Stomach (tissue), 19 donors: ENCODE measurements at places on chromosomes 4 and X. TPM values are rescaled to one million over a fixed set of nuclear protein-coding genes. Genes with fewer than 3 reads are reported as not detected.
A peak's percentile ranks its signal among the peaks of the same experiment; 100 is the strongest.

GRCh38 chrX:20128670-20129069 is 12.0 kb upstream of the MAP7D2 start:
- H3K36me3 ChIP-seq, result peaks cover 72% of the 10 kb centered on the region
- peak; percentile 17 for DNase-seq
- H3K27me3 ChIP-seq, result no peaks in the 10 kb centered on the region
- H3K27ac ChIP-seq, result no peak overlapping the region
- H3K4me1 ChIP-seq, result peaks cover 7% of the 10 kb centered on the region
- no peak overlapping the region for H3K4me3 ChIP-seq

DNA sequence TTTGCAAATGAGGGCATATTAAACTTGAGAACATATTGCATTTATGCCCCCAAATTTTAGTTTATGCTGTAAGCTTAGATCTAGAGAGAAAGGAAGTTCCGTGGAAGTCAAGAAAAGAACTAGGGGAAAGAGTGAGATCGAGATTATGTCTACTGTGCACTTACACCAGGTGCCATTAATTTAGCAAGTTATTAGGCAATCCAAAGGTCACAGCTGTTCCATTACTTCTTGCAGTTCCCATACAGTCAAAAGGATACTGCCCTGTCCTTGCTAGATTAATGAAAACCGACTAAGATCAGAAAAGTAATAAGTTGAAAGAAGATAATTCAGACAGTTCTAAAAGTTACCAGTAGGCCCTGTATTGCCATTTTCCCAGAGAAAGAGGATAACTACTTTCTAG is 49.3 kb upstream of the SLC7A11 start:
- no peak overlapping the region for H3K4me3 ChIP-seq
- H3K27me3 ChIP-seq, result no peaks in the 10 kb centered on the region
- no peaks in the 10 kb centered on the region for H3K4me1 ChIP-seq
- no peak overlapping the region for H3K27ac ChIP-seq
- no peak for DNase-seq

The UCHL1 gene
- 6.4 TPM for total RNA-seq

GRCh38 chrX:23726191-23726590 is 16.9 kb downstream of the ACOT9 start:
- H3K27ac ChIP-seq, result no peak overlapping the region
- peaks cover 70% of the 10 kb centered on the region for H3K36me3 ChIP-seq
- no peak overlapping the region for H3K4me3 ChIP-seq
- DNase-seq, result no peak

- H3K36me3 ChIP-seq, result no peaks in the 10 kb centered on the region
- DNase-seq, result no peak
- H3K27ac ChIP-seq, result no peak overlapping the region
- H3K4me3 ChIP-seq, result no peak overlapping the region
- no peaks in the 10 kb centered on the region for H3K4me1 ChIP-seq
- H3K27me3 ChIP-seq, result peaks cover 6% of the 10 kb centered on the region
Observed at GRCh38 chrX:40866893-40867292, 131.6 kb upstream of the MED14 start.

DNA sequence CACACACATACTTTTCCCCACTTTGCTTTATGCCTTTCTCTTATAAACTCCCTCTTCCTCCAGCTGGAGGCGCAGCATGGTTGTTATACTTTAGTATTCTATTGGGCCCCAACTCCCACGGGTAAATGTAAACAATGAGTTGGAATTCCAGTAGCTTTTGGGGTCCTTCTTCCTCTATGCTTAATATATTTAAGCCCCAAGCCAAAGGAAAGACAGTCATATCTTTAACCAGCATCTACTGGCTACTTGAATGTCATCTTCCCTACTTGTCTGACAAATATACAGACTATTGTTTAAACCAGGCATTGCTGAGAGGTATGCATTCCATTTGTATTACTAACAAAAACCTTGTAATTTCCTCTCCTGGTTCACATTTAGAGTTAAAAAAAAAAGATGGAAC is 72.9 kb downstream of the WDR19 start:
- H3K27me3 ChIP-seq, result no peaks in the 10 kb centered on the region
- DNase-seq, result no peak
- no peaks in the 10 kb centered on the region for H3K4me1 ChIP-seq
- H3K27ac ChIP-seq, result no peak overlapping the region

DNA sequence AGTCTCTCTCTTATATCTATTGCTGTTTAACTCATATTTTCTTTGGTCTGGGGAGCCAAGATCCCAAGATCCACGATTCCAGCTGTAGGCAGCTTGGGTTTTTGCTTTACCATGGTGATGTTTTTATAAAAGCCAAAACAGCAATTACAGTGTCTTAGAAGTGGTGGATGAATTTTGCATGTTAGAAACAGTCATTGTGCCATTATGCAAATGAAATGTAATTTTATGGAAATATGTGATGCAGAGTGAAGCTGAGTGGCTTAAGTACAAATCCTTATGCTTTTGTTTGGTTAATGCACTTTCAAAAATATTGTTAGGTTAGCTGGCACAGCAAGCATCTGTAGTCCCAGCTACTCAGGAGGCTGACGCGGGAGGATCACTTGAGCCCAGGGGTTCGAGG is 32.8 kb upstream of the PTTG2 start:
- peaks cover 8% of the 10 kb centered on the region for H3K4me1 ChIP-seq
- no peak overlapping the region for H3K4me3 ChIP-seq
- no peaks in the 10 kb centered on the region for H3K36me3 ChIP-seq
- H3K27ac ChIP-seq, result no peak overlapping the region

DNA sequence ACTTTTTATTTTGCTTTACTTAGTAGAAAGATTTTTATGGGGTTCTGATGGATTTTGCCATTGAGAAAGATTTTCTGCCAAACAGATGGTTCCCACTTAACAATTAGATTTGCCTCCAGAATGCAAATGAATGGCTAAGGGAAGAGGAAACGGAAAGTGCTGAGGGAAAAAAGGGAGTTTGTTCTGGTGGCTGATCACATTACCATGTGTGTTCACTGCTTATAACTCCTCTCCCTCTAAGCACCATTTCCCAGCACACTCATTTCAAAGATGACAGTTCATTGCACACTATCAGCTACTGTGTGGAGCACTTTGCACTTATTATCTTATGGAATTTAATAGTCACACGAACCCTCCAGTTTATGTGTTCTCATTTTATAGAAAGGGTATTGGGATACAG is 68.0 kb upstream of the GRID2 start:
- no peaks in the 10 kb centered on the region for H3K4me1 ChIP-seq
- DNase-seq, result peak; percentile 4
- no peak overlapping the region for H3K4me3 ChIP-seq
- no peaks in the 10 kb centered on the region for H3K36me3 ChIP-seq

The PCSK1N gene
- total RNA-seq, result 7.0 TPM

The PCDH11X gene
- not detected for total RNA-seq

- H3K27me3 ChIP-seq, result no peaks in the 10 kb centered on the region
- DNase-seq, result no peak
- H3K4me3 ChIP-seq, result no peak overlapping the region
- no peaks in the 10 kb centered on the region for H3K36me3 ChIP-seq
- H3K27ac ChIP-seq, result no peak overlapping the region
Observed at GRCh38 chr4:111127841-111128240, 505.0 kb upstream of the PITX2 start.

GRCh38 chr4:104756837-104757236 is 262.1 kb upstream of the CXXC4 start:
- no peak overlapping the region for H3K27ac ChIP-seq
- DNase-seq, result no peak
- H3K27me3 ChIP-seq, result no peaks in the 10 kb centered on the region

GRCh38 chr4:110190249-110190648 is 8.2 kb downstream of the ELOVL6 start:
- no peaks in the 10 kb centered on the region for H3K27me3 ChIP-seq
- no peak overlapping the region for H3K4me3 ChIP-seq
- DNase-seq, result no peak
- H3K36me3 ChIP-seq, result no peaks in the 10 kb centered on the region
- H3K4me1 ChIP-seq, result peaks cover 30% of the 10 kb centered on the region

DNA sequence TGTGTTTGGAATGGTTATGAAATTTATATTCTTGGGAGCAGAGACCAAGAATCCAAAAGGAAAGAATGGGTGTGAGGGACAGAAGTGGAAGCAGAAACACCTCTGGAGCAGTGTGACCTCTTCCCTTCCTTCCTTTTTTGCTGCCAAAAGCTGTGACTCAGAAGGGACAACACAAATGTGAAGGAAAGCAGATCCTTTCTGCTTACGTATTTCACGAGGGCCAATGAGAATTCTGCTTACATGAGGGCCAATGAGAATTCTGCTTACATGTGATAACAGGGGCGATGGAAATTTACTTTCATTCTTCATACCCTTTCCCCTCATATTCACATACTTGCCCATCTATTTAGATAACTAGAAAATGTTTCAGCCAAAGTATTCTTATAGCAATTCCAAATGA is 404.6 kb downstream of the PRDM5 start:
- no peaks in the 10 kb centered on the region for H3K27me3 ChIP-seq
- no peak overlapping the region for H3K27ac ChIP-seq
- peak; percentile 54 for DNase-seq
- H3K4me1 ChIP-seq, result no peaks in the 10 kb centered on the region
- no peak overlapping the region for H3K4me3 ChIP-seq

The RTL9 gene
- total RNA-seq, result not detected

GRCh38 chrX:65828599-65828998 is 161.1 kb downstream of the MSN start:
- H3K36me3 ChIP-seq, result no peaks in the 10 kb centered on the region
- peaks cover 7% of the 10 kb centered on the region for H3K27me3 ChIP-seq
- H3K4me3 ChIP-seq, result no peak overlapping the region
- no peak for DNase-seq
- no peak overlapping the region for H3K27ac ChIP-seq

GRCh38 chrX:37330642-37331041 is 18.5 kb upstream of the PRRG1 start:
- no peak for DNase-seq
- H3K27me3 ChIP-seq, result no peaks in the 10 kb centered on the region
- no peak overlapping the region for H3K27ac ChIP-seq
- no peaks in the 10 kb centered on the region for H3K36me3 ChIP-seq
- no peaks in the 10 kb centered on the region for H3K4me1 ChIP-seq
- no peak overlapping the region for H3K4me3 ChIP-seq

The TREX2 gene
- 5.1 TPM for total RNA-seq

The MAGEA9 gene
- total RNA-seq, result not detected

- H3K4me1 ChIP-seq, result peaks cover 48% of the 10 kb centered on the region
- no peaks in the 10 kb centered on the region for H3K27me3 ChIP-seq
- H3K36me3 ChIP-seq, result peaks cover 8% of the 10 kb centered on the region
- H3K27ac ChIP-seq, result peak overlapping the region; percentile 82
Observed at GRCh38 chr4:88613417-88613875, 21.2 kb downstream of the HERC3 start.

- H3K4me3 ChIP-seq, result no peak overlapping the region
- DNase-seq, result no peak
- no peaks in the 10 kb centered on the region for H3K36me3 ChIP-seq
Observed at GRCh38 chr4:1500966-1501753, 94.9 kb upstream of the NKX1-1 start.

The HSFX4 gene
- total RNA-seq, result not detected

DNA sequence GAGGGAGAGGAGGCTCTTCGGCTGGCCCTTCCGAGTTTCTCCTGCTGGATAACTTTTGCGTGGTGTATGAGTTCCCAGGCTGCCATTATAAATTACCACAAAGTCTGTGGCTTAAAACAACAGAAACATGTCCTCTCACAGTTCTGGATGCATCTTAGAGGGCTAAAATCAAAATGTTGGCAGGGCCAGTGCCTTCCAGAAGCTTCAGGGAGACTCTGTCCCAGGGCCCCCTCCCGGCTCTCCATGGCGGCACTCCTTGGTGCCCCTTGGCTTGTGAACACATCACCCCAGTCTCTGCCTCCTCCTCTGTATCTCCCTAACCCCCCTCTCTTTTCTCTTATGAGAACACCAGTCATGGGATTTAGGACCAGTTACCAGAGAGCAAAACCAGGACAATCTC is 23.3 kb upstream of the PPP2R2C start:
- peaks cover 55% of the 10 kb centered on the region for H3K27me3 ChIP-seq
- no peak overlapping the region for H3K4me3 ChIP-seq
- no peak for DNase-seq
- H3K27ac ChIP-seq, result no peak overlapping the region

DNA sequence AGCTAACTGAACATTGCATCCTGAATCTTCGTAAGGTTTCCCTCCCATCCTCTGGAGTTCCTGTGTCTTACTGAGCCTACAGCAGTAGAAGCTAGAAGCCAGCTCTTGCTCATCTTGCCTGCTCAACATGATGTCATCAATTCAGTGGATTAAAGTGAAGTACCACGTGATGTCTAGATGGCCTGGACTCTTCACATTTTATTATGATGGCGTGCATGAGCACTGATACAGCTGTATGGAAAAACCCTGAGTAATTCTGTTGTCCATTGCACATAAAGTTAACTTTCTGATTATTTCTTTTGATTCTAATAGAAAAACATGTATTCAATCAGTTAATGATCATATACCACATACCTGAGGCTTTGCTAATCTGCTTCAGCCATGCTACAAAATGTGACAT is 2387.7 kb upstream of the TENM3 start:
- no peak for DNase-seq
- H3K36me3 ChIP-seq, result no peaks in the 10 kb centered on the region
- no peaks in the 10 kb centered on the region for H3K4me1 ChIP-seq
- H3K27me3 ChIP-seq, result no peaks in the 10 kb centered on the region

The CT45A3 gene
- not detected for total RNA-seq

The TEX13C gene
- total RNA-seq, result not detected

The RAB9B gene
- total RNA-seq, result 3.6 TPM

DNA sequence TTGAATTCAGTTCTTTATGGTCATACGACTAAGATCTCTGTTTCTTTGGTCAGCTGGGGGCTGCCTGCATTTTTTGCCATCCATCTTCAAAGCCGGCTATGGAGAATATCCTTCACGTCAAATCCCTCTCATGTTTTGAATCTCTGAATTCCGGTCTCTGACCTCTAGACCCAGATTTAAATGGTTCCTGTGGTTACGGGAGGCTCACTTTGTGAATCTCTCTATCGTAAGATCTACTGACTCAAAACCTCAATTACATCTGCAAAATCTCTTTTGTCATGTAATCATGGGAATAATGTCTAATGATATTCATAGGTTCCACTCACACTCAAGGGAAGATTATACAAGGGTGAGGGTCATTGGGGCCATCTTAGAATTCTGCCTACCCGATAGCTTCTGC is 5.7 kb upstream of the MPC1L start:
- no peaks in the 10 kb centered on the region for H3K27me3 ChIP-seq
- no peak for DNase-seq
- H3K4me3 ChIP-seq, result no peak overlapping the region
- H3K27ac ChIP-seq, result no peak overlapping the region

DNA sequence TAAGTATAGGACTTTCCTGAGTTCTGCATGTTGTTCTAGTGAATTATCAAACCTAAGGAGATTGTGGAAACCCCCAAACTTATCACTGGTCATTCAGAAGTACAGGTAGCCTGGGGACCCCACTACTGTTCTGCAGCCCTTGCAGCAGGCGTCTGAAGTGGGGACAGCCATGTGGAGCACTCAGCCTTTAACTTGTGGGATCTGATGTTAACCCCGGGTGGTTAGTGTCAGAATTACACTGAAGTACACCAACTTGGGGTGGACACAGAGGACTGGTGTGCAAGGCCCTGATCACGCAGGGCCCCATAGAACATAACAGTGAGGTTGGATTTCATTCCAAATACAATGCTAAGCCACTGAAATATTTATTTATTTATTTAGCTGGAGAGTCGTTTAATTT is 103.7 kb downstream of the SCD5 start:
- no peak overlapping the region for H3K4me3 ChIP-seq
- DNase-seq, result no peak
- no peaks in the 10 kb centered on the region for H3K27me3 ChIP-seq
- H3K4me1 ChIP-seq, result no peaks in the 10 kb centered on the region
- no peaks in the 10 kb centered on the region for H3K36me3 ChIP-seq

The MGARP gene
- not detected for total RNA-seq
